Spleen (tissue), 13 donors: ENCODE measurements at places on chromosomes 2 and 18. TPM values are rescaled to one million over a fixed set of nuclear protein-coding genes. Genes with fewer than 3 reads are reported as not detected.

DNA sequence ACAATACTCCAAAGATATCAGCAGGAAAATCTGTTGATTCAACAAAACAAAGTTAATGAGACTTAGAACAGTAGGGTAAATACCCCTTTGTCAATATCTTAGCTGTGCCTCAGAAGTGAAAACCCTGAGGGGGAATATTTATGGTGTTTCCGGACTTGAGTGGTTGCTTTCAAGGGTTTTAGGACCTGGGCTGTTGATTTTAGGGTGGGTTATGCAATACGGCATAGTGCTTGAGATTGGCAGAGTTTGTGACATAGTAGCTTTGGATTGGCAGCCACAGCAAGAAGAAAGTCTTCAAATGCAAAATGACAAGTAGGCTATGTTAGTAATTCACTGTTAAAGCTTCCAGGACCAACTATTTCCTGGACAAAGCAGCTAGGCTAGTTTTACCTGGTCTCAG is 826.3 kb upstream of the CDH2 start:
- no peak for DNase-seq

DNA sequence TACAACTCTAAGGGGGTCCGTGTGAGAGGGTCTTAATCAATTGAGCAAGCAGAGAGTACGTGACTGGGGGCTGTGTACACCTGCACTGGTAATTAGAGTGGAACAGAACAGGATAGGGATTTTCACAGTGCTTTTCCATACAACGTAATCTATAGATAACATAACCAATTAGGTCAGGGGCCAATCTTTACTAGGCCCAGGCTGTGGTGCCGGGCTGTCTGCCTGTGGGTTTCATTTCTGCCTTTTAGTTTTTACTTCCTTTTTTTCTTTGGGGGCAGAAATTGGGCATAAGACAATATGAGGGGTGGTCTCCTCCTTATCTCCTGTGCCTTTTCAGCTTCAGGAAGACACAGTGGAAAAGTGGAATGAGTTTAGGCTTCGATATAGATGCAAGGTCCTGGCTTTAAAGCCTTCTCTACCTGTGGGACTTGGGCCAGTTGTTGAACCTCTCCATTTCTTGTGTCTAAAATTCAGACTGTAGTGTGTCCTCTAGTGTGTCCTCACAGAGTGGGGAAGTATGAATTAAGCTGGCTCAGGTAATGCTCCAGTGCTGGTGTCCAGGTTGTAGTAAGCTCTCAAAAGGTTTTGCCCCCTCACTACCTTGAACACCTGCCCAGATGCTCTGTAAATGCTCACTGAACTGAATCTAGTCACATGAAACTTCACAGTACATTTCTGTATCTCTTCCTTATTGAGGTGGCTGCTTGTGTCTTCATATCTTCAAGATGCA is 422.8 kb downstream of the SETBP1 start:
- DNase-seq: peak; percentile 78

- no peak for DNase-seq
Observed at GRCh38 chr2:191749181-191749540, 71.2 kb downstream of the NABP1 start.

DNA sequence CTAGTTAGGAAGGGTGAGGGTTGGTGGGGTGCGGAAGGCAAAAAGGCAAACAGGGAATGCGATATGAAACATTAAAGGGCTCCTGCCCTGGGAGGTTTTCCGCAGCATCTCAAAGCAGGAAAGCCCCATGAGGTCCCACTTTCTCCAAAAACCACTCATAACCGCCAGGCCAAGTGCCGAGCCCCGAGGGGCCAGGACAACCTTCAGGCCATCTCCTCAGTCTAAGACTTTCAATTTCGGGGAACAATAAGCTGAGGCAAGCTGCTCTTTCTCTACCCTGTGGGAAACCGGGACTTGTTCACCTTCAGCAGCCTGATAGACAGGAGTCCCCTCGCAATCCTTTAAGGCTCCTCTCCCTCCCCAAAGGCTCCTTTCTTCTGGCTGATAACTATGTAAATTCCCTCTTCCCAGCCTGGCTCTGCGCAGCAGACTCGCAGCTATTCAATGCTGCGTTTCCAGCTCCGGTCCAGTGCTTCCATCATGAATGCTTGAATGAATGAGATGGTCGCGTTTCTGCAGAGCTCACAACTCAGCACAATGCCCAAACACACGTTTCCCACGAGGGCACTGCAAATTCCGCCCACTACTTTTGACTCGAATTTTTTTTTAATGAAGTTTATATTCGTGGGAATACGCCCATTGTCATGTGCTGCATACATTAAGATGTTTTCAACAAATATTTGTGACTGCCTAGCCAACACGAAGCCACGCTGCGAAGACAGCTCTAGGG is 1.4 kb downstream of the LAMA1 start:
- DNase-seq: no peak

DNA sequence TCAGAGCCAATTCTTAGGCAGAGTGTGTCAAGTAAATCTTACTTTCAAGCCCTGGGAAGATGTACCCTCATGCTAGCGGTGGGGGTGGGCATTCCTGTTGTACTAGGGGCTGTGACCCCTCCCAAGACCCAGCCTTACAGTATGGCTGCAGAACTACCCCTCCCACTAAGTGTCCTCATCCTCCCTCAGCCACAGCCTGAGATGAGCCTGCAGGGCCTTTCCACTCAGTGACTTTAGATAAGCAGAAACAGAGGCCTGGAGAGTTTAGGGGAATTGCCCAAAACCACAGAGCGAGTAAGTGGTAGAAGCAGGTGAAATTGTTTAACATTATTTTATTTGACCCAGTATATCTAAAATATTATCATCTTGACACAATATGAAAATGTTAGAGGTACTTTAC is 36.6 kb downstream of the TTC32 start:
- no peak for DNase-seq

- no peak for DNase-seq
Observed at GRCh38 chr2:55779459-55780421, 86.1 kb upstream of the PNPT1 start.

GRCh38 chr2:161237392-161238264 is 70.6 kb upstream of the PSMD14 start:
- DNase-seq: peak; percentile 87

Gene RAB10
- total RNA-seq: 106 TPM

Gene SAG
- not detected for total RNA-seq

Gene BMP10
- not detected for total RNA-seq
